Bronchial epithelial cell (primary cell): ENCODE measurements at places on chromosomes 5 and 9.

- DNase-seq = no peak
Observed at GRCh38 chr9:83304686-83305085, 233.5 kb downstream of the FRMD3 start.

DNA sequence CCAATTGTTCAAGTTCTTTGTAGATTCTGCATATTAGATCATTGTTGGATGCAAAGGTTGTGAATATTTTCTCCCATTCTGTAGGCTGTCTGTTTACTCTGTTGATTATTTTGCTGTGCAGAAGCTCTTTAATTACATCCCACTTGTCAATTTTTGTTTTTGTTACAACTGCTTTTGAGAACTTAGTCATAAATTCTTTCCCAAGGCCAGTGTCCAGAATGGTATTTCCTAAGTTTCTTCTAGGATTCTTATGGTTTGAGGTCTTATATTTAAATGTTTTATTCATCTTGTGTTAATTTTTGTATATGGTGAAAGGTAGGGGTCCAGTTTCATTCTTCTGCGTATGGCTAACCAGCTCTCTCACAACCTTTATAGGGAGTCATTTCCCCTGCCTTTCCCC lies 116.5 kb downstream of the CPLANE1 start:
- no peak for DNase-seq

- no peak for DNase-seq
Observed at GRCh38 chr5:21820527-21820926, 1032.6 kb downstream of the CDH12 start.

DNA sequence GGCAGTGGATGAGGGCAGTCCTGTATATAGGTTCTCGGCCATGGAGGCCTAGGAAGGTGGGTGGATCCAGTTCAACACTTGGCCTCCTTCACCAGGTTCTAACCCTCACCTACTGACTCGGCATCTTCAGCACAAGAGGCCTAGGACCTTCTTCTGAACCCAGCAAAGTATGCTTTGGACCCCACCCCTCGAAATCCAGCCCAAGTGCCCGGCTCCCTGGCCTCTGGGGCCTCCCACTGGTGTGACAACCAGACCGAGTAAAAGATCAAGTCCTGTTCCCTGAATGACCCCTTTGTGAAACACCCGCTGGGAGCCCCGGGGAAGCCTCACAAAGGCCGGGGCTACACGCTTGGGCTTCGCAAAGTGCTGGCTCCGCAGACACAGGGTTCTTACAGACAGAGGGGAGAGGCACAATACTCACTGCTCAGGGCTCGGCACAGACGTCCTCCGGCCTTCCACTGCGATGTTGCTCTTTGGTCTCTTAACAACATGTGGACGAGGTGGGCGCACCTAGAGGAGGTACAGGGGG lies 47.0 kb downstream of the CRB2 start:
- no peak for DNase-seq

GRCh38 chr9:38024036-38024681 lies 44.9 kb downstream of the SHB start:
- DNase-seq = peak; percentile 98

GRCh38 chr5:109929911-109930310 lies 240.2 kb downstream of the MAN2A1 start:
- DNase-seq = no peak

GRCh38 chr9:111405701-111406100 lies 75.7 kb upstream of the OR2K2 start:
- no peak for DNase-seq

GRCh38 chr5:163460562-163461171 lies at the start of gene HMMR:
Gene HMMR (plus strand): TSS chr5:163460632. CDS start chr5:163460693, 61 bp downstream.
- DNase-seq = peak; percentile 31

DNA sequence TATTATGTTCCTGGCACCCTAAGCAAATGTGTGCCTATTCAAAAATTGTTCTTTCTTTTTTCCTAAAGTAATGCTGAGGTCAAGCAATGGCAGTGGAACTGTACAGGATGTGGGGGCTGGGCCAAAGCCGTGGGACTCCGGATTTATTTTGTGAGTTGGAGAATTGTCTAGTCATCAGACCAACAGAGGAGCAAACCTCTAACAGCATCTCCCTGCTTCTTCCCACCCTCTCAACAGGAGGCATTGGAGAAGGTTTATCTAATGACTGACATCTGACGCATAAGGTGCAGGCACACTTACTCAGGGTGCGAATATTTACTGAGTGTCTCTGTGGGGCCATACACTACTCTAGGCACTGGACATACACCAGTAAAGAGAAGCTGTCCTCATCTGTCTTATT lies 38.6 kb downstream of the MARCHF11 start:
- DNase-seq = no peak

DNA sequence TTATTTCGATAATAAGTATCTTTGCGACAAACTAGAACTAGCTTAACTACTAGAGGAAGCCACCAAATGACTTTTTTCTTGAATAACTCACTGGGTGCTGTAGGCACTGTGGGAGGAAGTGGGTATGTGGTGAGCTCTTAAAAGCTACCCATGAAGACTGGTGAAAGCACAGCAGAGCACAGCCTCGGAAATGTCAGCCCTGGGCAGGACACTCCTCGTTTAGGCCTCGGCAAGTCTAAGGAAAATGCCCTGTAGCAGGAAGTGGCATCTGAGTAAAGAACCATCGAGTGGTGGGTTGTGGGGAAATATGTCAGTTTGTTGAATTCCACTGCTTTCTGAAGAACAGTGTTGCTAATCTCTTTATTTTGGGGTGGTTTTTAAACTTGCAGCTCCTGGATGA lies 44.0 kb upstream of the NCS1 start:
- no peak for DNase-seq

DNA sequence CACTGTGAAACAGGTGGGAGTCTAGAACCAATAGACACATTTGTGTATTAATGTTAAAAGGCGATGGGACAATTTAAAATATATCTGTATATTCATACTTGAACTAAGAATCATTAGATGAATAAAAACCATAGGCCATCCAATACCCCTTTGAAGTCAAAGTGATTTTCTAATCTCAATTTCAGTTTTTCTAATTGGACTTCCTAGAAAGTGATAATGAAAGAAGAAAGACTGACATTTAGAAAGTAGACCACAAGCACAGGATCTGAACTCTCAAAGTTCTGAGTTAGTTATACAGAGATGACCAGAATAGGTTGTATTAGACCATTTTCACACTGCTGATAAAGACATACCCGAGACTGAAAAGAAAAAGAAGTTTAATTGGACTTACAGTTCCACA lies 412.8 kb upstream of the PIK3R1 start:
- no peak for DNase-seq

DNA sequence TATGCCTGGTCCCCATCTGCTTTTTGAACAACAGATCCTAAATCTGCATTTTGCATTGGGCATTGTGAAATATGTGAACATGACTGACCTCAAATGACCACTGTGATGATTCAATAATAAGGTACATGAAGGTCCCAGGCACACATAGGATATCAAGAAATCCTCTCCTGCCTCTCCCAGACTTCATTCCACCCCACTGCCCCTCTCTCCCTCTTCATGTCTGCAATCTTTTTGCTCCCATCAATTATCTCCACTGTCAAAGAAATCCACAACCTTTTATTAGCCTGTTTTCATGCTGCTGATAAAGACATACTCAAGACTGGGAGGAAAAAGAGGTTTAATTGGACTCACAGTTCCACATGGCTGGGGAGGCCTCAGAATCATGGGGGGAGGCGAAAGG lies 476.7 kb downstream of the CTNND2 start:
- DNase-seq = no peak

- DNase-seq = no peak
Observed at GRCh38 chr5:175701797-175702196, 43.9 kb downstream of the HRH2 start.

- DNase-seq = peak; percentile 93
Observed at GRCh38 chr5:178288401-178289368, 56.1 kb upstream of the PHYKPL start.

- no peak for DNase-seq
Observed at GRCh38 chr5:123882319-123882964, 370.5 kb downstream of the CSNK1G3 start.

DNA sequence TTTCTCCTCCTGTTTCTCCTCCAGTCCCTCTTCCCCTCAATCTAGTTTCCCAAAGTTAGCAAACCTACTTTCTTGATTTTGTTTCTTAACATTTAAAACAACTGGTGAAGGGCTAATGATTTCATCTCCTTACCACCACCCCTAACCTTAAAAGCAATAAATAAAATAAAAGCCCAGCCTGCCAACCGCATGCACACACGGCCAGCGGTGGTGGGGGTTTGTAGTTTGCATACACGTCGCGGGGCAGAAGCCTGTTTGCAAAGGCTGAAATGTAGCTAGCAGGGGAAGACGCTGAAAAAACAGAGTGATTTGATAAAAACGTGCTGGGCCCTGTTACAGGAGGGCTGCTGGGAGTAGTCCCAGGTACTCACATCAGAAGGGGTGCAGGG lies 1.9 kb upstream of the DMRT2 start:
- no peak for DNase-seq

DNA sequence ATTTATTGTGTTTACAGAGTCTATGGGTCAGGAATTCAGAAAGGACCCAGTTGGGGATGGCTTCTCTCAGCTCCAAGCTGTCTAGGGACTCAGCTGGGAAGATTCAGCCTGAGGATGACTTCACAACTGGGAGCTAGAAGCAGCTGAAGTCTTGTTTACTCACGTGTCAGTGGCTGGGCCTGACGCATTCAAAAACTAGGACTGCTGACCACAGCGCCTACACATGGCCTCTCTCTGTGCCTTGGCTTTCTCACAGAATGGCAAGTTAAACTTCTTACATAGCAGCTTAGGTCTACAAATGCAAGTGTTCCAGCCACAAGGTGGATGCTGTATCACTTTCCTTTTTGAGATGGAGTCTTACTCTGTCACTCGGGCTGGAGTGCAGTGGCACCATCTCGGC lies 16.3 kb upstream of the PPP2CA start:
- peak; percentile 27 for DNase-seq

DNA sequence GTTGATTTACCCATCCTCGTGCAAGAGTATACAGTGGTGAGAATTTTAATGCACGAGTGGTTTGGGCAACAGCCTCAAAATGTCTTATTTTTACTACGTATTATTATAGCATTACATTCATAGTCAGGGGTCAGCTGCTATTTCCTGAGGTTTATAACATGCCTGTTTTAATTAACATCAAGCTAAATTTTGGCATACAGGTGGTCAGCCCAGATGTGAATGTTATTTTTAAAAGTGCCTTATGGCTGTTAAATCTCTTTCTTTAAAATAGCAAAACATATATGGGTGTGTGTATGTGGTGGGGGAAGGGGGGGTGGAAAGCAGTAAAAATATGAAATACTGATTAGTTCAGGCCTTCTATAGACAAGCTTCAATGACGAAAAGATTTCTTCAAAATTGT lies 424.5 kb upstream of the CLINT1 start:
- no peak for DNase-seq

GRCh38 chr5:97458851-97459250 lies 275.8 kb upstream of the RIOK2 start:
- DNase-seq = no peak

DNA sequence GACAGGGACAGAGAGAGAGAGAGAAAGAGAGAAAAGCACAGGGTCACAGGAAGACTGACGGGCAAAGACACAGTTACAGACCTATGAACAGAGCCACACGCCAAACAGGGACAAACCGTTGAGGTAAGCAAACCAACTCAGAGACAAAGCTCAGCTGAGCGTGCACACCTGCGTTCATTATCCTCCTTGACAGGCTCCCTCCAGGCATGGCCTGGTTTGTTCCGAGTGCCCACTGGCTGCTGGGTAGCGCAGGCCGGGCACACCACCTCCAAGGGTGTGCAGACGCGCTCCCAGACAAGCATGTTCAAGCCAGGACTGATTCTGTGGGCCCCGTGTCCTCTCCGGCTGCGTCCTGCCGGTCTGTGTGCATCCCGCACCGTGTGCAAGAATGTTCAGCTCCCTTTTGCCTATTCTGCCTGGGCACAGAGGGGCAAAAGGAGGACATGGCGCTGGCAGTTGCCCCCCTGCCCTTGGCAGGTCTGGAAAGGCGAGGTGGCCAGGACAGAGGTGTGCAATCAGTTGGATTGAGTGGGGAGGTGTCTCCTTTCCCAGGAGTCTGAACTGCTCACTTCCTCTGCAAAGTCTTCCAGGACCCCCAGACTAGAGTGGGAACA lies 467 bp upstream of the SMIM32 start:
- DNase-seq = no peak

DNA sequence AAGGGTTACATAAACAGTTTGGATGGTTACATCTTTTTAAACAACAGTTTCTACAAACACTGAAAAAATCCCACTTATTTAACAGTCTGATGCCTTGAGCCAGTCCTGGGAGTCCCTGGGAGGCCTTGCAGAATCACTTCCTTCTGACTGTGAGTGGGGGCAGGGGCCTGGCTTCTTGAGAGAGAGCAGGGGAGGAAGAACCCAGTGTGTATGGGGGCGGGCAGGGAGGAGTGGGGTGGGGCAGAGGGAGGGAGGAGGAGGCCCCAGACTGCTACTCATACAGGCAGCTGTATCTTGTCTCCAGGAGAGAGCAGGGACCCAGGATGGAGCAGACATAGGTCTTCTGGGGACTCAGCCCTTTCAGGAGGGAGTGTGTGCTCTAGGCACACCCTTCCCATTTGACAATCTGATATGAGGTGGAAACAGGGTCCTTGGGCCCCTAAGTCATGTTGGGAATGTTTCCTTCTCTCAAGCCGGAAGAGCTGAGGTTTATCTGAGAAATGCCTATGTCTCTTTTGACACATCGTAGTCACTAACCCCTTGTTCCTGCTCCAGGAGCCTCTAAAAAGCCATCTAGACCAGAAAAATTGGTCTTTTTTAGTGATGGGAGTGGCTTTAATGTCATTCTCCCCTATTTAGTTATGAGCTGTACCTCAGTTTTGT lies 52.8 kb downstream of the IRF1 start:
- DNase-seq = no peak

DNA sequence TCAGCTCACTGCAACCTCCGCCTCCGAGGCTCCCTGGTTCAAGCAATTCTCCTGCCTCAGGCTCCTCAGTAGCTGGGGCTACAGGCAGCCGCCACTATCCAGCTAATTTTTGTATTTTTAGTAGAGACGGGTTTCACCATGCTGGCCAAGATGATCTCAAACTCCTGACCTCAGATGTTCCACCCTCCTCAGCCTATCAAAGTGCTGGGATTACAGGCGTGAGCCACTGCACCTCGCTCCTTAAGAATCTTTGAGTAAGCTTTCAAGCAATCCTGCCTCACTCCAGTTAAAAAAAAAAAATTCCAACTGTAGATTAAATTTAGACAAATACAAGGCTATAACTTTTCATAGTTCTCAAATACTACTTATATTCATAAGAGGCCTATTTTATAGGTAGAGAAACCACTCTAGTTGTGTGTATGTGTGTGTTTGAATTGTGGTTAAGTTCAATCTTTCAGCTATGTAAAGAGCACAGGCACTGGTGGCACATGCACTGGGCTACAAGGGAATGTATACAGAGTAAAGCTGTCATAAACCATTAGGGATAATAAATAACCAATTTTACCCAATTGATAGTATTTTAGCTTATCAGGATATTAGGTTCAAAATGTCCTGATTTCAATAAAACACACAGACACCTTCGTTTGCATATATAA lies 50.6 kb upstream of the RAPGEF6 start:
- no peak for DNase-seq

- no peak for DNase-seq
Observed at GRCh38 chr9:133715866-133716563, 22.1 kb downstream of the SARDH start.

- DNase-seq = no peak
Observed at GRCh38 chr9:76438841-76439588, 20.0 kb upstream of the GCNT1 start.
